Fibroblast of lung (primary cell): ENCODE measurements at places on chromosomes 16 and 17. TPM values are rescaled to one million over a fixed set of nuclear protein-coding genes. Genes with fewer than 3 reads are reported as not detected.
A peak's percentile ranks its signal among the peaks of the same experiment; 100 is the strongest.

GRCh38 chr17:4986403-4986802 lies 1.1 kb downstream of the CAMTA2 start:
- no peak for DNase-seq
- peaks cover 7% of the 10 kb centered on the region for H3K36me3 ChIP-seq
- peaks cover 7% of the 10 kb centered on the region for H3K4me1 ChIP-seq
- no peaks in the 10 kb centered on the region for H3K27me3 ChIP-seq

DNA sequence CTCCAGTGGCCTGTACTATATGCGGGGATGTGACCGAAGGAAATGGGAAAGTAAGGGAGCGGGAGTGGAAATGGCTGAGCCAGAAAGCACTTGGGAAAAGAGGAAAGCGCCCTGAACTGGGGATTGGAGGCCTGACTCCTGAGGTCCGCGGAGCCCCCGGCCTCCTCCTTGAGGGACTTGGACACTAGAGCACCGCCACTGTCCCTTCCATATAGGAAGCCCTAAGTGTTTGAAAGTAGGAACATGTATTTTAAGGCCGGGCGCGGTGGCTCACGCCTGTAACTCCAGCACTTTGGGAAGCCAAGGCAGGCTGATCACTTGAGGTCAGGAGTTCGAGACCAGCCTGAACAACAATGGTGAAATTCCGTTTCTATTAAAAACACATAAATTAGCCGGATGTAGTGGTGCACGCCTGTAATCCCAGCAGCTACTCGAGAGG lies 530 bp upstream of the ZDHHC7 start:
- H3K4me3 ChIP-seq, result peak overlapping the region; percentile 99
- peak overlapping the region; percentile 98 for H3K27ac ChIP-seq
- DNase-seq, result no peak
- H3K4me1 ChIP-seq, result peaks cover 4% of the 10 kb centered on the region
- no peaks in the 10 kb centered on the region for H3K27me3 ChIP-seq

CDRT15 gene
- total RNA-seq, result not detected in 2 replicates

DNA sequence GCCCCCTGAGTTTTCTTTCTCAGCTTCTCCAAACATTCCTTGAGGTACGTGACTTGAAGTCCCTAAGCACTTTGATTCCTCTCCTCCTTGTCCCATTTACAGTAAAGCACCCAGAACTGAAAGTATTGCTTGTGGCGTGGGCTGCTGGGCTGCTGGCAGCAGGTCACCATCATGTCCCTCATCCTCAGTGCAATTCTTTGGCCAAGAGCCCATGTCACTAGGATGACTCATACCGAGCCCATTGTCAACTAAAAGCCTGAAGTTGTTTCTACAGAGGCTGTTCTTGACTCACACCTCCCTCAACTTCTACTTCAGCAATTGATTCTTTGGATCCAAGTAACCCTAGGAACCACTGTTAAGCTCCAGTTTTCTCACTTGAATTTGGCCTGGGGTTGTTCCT lies 54.3 kb downstream of the KPNA2 start:
- no peak overlapping the region for H3K4me3 ChIP-seq
- no peak for DNase-seq
- no peak overlapping the region for H3K27ac ChIP-seq
- H3K27me3 ChIP-seq, result no peaks in the 10 kb centered on the region
- no peaks in the 10 kb centered on the region for H3K36me3 ChIP-seq

HOXB8 gene
- total RNA-seq, result 0.33 and 0.51 TPM in 2 replicates

DNA sequence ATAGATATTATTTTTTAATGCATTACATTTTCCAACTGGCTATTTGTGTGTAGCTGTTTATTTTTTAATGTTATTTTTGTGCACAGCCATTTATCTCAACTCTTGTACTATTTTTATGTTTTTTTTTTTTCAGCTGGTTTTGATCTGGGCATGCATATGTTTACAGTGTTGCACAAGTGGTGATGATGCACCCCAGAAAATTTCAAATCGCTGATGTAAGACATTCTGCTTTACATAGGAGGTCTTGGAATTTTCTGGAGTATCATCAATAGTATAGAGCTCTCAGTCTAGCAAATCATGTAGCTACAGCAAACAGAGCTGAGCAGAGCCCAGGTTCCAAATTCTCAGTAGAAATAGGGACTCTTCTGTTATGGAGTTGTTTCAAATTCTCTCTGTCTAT lies 30.2 kb downstream of the CACNG5 start:
- no peaks in the 10 kb centered on the region for H3K36me3 ChIP-seq
- peaks cover 3% of the 10 kb centered on the region for H3K27me3 ChIP-seq
- no peaks in the 10 kb centered on the region for H3K4me1 ChIP-seq
- H3K4me3 ChIP-seq, result no peak overlapping the region

GRCh38 chr17:61000911-61001310 lies 323.3 kb downstream of the BCAS3 start:
- H3K27ac ChIP-seq, result peak overlapping the region; percentile 38
- DNase-seq, result peak; percentile 88
- peak overlapping the region; percentile 3 for H3K4me3 ChIP-seq
- peaks cover 7% of the 10 kb centered on the region for H3K4me1 ChIP-seq
- no peaks in the 10 kb centered on the region for H3K36me3 ChIP-seq

CCL17 gene
- total RNA-seq, result not detected in 2 replicates
